ENCODE measurements at places on chromosomes 16 and 17.

- no peak for DNase-seq
Observed at GRCh38 chr17:62970610-62971009, 4.6 kb downstream of the TANC2 start.

DNA sequence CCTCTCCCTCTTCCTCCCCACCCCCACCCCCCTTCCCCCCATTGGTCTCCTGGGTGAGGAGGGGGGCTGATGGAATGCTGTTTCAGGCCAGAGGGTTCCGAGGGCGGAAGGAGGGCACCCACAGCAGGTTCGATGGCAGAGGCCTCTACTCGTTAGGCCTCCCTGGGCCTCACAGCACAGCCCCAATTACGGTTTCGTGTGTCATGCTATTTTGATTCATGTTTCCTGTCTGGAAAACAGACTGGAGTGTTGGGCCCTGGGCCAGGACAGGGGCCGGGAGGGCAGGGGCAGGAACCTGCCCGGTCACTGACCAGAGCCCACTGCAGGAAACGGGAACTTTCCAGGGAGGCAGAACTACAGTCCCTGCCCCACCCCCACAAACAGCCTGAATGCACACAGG is 138.2 kb downstream of the C16orf95 start:
- DNase-seq, result no peak

DNA sequence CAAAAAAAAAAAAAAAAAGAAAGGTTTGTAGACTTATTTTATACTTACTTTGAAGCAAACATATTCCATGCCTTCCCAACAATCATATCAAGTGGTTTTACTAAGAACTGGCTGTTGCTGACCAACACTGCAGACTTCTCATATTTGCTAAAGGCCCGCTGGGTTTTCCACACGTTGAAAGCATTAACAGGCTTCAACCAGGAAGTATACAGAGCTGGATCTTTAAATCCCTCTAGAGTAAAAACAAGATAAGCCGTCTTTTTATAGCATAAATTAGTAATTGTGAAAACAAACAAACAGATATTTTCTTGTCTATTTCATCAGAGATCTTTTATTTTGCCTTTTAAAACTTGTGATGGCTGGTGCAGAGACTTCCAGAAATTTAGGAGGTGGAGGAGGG is 29.1 kb downstream of the TUBD1 start:
- DNase-seq, result no peak

GRCh38 chr16:4327386-4328045 is 11.6 kb downstream of the GLIS2 start:
- DNase-seq, result no peak

- no peak for DNase-seq
Observed at GRCh38 chr16:9308356-9308801, 216.9 kb downstream of the HAPSTR1 start.

DNA sequence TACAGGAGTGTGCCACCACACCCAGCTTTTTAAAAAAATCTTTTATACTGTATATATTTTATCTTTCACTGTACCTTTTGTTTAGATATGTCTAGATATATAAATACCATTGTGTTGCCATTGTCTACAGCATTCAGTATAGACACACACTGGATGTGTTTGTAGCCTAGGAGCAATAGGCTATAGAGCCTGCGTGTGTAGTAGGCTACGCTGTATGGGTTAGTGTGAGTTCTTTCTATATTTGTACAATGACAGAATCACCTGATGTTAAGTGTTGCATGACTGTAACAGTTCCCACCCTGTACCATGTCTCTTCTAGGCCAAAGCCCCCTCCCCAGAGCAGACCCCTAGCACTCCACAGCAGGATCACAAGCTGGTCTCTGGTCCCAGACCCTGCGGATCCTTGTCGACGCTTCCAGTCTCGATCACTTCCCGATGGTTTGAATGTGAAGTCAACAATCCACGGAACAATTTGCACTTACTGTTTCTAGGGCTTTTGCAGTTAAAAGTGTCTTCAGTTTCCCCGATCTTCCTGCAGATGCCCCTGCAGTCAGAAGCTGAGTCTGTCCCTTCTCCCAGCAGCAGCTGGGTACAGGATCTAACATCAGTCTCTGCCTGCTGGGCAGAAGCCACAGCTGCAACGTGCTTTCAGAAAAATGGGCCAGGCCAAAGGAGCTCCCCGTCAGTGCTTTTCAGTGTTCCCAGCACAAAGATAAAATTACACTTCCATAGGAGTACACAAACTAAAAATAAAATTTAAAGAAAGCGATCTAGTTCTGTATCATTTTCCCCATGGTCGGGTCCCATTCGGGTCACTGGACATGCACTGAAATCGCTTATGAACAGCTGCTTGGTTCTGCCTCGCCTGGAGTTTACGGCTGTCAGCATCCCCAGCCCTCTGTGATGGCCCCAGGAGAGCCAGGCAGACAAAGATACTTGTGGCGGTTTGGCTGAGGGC is 35.4 kb downstream of the ADAM11 start:
- no peak for DNase-seq

GRCh38 chr16:46857368-46857945 is 26.5 kb upstream of the C16orf87 start:
- DNase-seq, result no peak

DNA sequence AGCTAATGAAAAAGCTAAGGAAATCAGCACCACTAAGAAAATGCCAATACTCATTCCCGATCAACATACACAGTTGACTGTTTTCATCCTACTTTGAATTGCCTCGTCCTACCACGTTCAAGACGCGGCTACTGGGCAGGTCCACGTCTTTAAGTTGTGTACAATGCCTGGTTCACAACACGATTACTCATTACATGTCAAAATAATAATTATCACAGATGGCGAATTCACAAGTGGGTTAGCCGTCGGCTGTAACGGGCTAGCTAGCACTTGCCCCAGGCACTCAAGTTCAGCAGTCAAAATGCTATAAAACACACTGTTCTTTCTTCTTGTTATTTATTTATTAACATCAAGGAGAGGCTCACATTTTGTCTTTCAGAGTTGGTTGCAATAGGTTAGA is 124.2 kb downstream of the ZFHX3 start:
- no peak for DNase-seq

- DNase-seq, result no peak
Observed at GRCh38 chr16:11992008-11992584, 15.6 kb downstream of the SNX29 start.

GRCh38 chr16:88074041-88074440 is 122.8 kb downstream of the BANP start:
- no peak for DNase-seq

GRCh38 chr16:69520800-69521602 is 44.8 kb upstream of the NFAT5 start:
- DNase-seq, result peak; percentile 29

GRCh38 chr17:68993112-68993511 is 37.9 kb upstream of the ABCA8 start:
- no peak for DNase-seq

- no peak for DNase-seq
Observed at GRCh38 chr17:61305024-61305423, 94.6 kb upstream of the TBX2 start.

DNA sequence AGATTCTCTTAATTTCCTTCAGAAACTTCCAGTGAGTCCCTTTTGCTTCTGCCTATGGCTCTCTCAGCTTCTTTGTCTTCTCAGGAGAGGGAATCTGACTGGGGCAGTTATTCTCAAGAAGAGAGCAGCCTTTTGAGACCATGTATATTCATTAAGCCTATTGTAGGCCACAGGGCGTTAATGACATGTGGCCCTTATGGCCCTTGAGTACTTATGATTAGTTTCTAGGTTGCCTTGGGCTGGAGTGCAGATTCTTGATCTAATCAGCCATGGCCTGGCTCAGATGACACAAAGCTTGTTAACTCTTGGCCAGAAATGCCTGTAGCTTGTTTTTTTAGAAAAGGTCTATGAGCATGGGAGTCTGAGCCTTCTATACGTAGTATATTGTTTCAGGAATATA is 17.4 kb downstream of the MFSD11 start:
- DNase-seq, result no peak

DNA sequence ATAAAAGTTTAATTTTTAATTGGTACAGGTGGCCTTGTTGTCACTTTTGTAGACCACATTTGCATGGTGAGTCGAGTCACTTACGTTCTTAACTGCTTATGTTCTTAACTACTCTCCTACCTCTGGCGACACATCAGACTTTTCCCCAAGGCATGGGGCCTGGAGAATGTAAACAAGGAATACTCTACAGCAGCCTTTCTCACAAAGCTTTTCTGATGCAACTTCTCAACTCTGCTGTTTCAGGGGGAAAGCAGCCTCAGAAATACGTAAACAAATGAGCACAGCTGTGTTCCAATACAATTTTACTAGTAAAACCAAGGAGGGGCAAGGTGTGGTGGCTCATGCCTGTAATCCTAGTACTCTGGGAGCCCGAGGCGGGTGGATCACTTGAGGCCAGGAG is 6.9 kb downstream of the KARS1 start:
- no peak for DNase-seq

GRCh38 chr16:86277221-86277620 is 233.1 kb upstream of the FOXF1 start:
- no peak for DNase-seq

- DNase-seq, result no peak
Observed at GRCh38 chr16:11862489-11862888, 11.1 kb upstream of the RSL1D1 start.

DNA sequence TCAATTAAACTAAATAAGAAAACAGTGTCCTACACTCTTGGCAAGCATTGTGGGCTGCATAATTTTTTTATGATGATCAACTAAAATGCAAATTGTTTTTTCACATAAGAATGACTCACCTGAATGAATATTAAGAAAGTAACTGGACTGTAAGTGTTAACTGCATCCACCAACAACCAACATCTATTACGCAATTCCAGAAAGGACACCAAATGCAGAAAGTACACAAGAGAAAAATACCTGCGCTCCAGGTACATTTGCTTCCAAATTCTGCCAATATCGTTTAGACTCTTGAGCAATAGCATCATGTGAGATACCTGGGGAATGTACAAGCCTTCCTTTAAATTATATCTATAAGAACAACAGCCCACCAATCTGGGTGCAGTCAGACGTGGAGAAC is 19.8 kb upstream of the TXNDC11 start:
- no peak for DNase-seq

- peak; percentile 59 for DNase-seq
Observed at GRCh38 chr16:89026121-89026612, 49.2 kb upstream of the CBFA2T3 start.

- DNase-seq, result no peak
Observed at GRCh38 chr17:70172923-70173322, 3.6 kb downstream of the KCNJ2 start.

GRCh38 chr17:1541367-1541904 is 21.2 kb downstream of the PITPNA start:
- DNase-seq, result no peak

GRCh38 chr17:13597723-13598347 is 3.9 kb downstream of the HS3ST3A1 start:
- no peak for DNase-seq

GRCh38 chr16:66374176-66374575 is 7.7 kb downstream of the CDH5 start:
- no peak for DNase-seq

DNA sequence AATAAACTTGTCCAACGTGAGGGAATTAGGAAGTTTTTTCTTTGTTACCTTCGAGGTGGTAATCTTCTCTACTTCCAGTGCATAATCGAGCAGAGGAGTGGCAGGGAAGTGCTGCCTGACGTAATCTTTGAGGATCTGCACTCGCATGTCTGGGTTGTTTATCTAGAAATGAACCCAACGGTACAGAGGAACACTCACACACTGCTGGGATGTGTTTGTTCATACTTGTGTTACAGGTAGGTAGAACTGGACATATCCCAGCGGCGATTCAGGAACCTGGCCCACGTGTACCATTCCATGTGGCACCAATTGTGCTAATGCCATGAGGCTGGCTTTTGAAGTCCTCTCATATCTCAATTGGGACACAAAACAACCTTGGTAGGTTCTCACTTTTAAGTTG is 4.2 kb upstream of the KLHL11 start:
- no peak for DNase-seq

DNA sequence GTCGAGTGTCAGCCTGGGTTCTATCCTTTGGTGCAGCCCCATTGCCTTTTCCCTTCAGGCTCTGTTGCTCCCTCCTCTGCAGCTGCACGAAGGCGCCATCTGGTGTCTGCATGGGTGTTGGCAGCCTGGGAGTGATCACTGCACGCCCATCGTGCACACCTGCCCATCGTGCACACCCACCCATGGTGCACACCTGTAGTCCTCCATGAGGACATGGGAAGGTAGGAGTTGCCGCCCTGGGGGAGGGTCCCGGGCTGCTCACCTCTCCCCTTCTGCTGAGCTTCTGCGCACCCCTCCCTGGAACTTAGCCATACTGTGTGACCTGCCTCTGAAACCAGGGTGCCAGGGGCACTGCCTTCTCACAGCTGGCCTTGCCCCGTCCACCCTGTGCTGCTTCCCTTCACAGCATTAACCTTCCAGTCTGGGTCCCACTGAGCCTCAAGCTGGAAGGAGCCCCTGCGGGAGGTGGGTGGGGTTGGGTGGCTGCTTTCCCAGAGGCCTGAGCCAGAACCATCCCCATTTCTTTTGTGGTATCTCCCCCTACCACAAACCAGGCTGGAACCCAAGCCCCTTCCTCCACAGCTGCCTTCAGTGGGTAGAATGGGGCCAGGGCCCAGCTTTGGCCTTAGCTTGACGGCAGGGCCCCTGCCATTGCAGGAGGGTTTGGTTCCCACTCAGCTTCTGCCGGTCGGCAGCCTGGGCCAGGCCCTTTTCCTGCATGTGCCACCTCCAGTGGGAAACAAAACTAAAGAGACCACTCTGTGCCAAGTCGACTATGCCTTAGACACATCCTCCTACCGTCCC is 2.9 kb downstream of the CTRL start:
- peak; percentile 59 for DNase-seq

DNA sequence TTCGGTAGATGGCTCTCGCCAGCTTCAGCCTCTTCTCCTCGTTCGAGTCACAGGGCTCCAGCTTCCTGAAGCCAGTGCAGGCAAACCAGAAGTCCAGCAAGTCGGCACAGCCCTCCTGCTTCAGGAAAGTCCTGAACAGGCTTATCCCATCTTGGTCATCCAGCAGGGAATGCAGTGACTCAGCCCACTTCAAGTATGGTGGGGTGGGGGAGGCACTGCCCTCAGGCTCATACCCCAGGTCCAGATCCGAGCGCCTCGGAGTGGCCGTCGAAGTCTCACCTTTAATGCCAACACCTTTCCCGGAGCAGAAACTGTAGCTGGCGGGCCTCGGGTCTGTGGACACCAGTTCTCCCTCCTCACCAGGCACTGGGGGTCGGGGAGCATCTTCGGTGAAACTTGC is 5.9 kb downstream of the AXIN1 start:
- no peak for DNase-seq

- DNase-seq, result no peak
Observed at GRCh38 chr16:5003828-5004227, 29.9 kb downstream of the NAGPA start.

- DNase-seq, result no peak
Observed at GRCh38 chr16:87761060-87761459, 4.7 kb downstream of the KLHDC4 start.
